ENCODE measurements at places on chromosomes 3 and 15.
A peak's percentile ranks its signal among the peaks of the same experiment; 100 is the strongest.

- no peak for DNase-seq
These were observed 9.4 kb downstream of the ZNF639 start for GRCh38 chr3:179332240-179332639.

- DNase-seq, result no peak
These were observed 67.1 kb downstream of the PIK3CB start for GRCh38 chr3:138767498-138768104.

DNA sequence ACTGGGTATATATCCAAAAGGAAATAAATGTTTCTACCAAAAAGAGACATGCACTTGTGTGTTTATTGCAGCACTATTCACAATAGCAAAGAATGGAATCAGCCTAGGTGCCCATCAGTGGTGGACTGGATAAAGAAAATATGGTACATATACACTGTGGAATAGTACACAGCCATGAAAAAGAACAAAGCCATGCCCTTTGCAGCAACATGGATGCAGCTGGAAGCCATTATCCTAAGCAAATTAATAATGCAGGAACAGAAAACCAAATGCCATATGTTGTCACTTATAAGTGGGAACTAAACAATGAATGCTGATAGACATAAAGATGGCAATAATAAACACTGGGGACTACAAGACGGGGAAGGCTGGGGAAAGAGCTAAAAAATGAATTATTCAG, 102.9 kb downstream of the RPL39L start:
- DNase-seq, result no peak

- no peak for DNase-seq
These were observed 78.6 kb upstream of the TSEN2 start for GRCh38 chr3:12405432-12406272.

DNA sequence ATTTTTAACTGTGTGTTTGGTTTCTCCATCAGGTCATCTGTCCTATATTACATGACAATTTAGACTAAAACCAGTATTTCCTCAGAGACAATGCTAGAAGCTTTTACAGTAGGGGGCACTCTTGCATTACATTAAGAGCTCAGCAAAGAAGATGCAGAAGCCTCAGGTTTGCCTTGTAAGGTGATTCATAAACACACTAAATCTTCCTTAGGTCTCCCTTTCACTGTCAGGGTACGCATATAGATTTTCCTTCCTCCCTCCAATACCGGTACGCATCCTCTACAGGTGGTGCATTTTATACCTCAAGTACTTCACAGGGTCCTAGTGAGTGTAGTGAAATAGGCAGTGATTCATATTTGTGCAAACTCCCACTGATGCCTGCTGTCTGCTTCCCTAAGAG, 46.5 kb downstream of the CD86 start:
- DNase-seq, result peak; percentile 81

DNA sequence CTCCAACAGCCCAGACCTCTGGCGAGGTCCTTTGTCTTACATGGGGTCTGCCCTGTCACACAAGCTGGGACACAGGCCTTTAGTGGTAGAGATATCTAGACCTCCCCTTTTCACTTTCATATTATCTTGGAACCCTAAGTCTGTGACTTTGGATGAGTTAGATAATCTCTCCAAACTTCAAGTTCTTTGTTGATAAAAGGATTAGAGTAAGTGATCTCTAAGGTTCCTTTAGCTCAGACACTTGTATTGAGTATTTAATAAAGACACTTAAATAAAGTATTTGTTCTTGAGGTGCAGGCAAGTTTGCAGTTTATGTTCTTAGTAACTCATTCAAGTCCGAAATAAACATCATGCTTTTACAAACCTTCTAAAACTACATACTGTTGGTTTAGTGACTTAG, 459.6 kb downstream of the SHQ1 start:
- no peak for DNase-seq

GRCh38 chr15:63986185-63986680, 60.1 kb downstream of the DAPK2 start:
- DNase-seq, result no peak

- no peak for DNase-seq
These were observed 38.3 kb downstream of the MTHFS start for GRCh38 chr15:79858469-79858868.

- DNase-seq, result no peak
These were observed 7.5 kb downstream of the PSTPIP1 start for GRCh38 chr15:77002436-77002835.

- DNase-seq, result no peak
These were observed 196.1 kb downstream of the ADAMTSL3 start for GRCh38 chr15:83850015-83850414.

DNA sequence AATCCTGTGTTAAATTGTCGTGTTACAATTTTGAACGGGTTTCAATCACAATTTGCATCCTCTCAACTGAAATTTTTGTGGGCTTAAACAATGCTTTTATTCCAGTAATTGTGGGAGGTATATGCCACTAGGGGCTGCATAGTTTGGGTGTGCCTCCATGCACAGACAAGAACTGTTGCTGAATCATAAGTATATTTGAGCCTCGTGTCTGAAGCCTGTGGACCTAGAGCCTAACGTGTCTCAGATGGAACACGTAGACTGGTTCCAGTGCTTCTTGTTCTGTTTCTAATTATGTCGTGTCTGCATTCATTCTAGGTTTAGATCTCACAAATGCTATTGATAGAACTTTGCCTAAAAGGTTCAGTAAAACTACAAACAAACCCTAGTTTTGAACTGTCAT, 363.4 kb downstream of the RBMS3 start:
- no peak for DNase-seq

GRCh38 chr3:169871129-169871886, 1.6 kb upstream of the LRRC31 start:
- DNase-seq, result no peak

DNA sequence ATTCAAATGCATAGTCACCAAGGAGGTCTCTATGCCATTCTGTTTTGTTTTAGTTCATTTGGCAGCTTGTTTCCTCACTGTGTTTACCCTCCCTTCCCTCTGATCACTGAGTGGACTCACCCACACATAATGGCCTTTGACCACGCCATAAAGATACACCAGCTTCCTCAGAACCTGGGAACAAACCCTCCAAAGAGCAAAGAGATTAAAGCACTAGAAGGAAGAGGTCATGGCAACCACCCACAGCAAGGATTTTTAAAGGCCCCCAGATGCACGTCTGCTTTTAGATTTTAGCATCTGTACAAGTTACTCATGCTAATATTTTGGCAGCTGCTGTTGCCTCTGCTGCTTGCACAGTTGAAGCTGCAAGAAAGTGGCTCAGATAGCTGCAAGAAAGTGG, 47.9 kb upstream of the CADPS start:
- no peak for DNase-seq

DNA sequence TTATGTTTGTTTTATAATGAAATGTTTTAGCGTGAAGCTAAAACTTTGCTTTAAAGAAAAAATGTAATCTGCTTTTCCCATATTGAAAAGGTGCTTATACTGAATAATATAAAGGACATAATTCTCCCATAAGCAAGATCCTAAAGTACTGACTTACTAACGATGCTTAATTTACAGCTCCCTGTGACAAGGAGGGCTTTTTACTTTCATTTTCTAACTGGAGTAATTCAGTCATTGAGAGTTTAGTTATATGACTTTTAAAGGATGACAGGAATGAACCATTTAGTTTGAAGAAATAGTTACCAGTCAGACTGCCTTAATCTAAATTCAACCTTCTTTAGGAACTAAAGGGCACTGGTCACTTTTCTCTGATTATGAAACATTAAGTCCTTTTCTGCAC, 19.3 kb upstream of the ZPLD1 start:
- DNase-seq, result no peak

- DNase-seq, result no peak
These were observed 51.9 kb upstream of the SNRPA1 start for GRCh38 chr15:101346928-101347327.

GRCh38 chr15:67158367-67158766, 93.0 kb downstream of the SMAD3 start:
- no peak for DNase-seq

GRCh38 chr3:57078344-57078634, 17.8 kb downstream of the SPATA12 start:
- no peak for DNase-seq

DNA sequence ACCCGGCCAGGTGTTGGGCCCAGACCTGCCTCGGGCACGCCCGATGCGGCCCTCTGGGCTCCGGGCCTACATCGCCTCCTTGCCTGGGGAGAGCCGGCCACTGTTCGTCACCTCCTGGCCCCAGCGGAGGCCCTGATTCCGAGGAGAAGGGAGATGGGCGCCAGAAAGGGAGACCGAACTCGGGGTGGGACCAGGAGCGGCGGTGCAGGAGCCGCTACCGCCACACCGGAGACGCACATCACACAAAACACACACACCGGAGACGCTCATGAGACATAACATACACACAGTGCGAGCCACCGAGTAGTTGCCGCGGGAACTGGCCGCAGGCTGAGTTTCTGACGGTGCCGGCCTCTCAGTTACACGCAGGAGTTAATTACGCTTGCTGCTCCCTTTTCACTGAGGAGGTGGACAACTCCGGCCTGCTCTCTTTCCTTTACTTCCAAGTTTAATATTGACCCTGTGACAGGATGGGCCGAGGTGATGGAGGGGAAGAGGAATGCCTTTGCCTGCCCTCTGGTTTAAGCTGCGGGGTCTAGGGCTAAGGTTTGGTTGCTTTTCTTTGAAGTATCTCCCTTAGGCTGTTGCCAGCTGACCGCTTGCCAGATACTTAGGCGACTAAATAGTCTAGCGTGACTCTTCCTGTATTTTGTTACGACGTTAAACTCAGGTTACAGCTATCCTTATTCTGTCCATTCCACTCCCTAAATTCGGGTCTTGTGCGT, 570 bp downstream of the PCNP start:
- peak; percentile 54 for DNase-seq

DNA sequence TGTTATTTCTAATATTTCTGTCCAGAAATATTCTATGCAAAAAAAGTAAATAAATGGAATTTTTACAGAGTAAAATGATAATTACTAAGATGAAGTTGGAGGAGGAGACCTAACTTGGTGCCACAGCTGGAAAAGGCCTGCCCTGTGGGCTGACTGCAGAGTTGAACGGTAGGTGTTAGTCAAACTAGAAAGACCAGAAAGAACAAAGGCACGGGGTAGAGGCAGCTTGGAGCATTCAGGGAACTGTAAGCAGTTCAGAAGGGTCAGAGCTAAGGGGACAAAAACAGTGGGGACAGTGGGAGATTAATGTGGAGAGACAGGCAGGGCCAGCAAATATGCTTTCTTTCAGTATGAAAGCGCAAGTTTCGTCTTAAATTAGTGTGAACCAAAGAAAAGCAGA, 39.3 kb upstream of the PTPRG start:
- no peak for DNase-seq

Data from NCI-H1105 (cell line).